ENCODE measurements at places on chromosomes 16 and 17.
A peak's percentile ranks its signal among the peaks of the same experiment; 100 is the strongest.

- no peak for DNase-seq
Observed at GRCh38 chr17:64500862-64501765, 4.3 kb upstream of the POLG2 start.

GRCh38 chr17:78117027-78117981 is 11.3 kb downstream of the TMC6 start:
- DNase-seq, result no peak

DNA sequence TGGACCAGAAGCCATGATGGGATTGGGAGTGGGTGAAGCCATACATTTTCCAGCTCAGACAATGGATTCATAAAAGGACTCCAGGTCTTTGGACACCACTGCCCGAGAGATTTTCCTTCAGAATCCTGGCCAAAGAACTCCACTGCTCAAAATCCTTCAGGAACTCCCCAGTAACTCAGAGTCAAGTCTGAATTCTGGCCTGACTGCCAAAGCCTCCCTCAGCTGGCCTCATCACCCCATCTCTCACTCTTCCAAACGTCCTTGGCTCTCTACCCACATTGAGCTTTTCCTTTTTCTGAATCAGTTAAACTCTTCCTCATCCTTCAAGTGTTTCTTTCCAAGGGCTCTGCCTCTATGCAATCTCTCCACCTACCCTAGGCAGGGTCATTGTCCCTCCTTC is 1.2 kb upstream of the SEPTIN1 start:
- DNase-seq, result no peak

DNA sequence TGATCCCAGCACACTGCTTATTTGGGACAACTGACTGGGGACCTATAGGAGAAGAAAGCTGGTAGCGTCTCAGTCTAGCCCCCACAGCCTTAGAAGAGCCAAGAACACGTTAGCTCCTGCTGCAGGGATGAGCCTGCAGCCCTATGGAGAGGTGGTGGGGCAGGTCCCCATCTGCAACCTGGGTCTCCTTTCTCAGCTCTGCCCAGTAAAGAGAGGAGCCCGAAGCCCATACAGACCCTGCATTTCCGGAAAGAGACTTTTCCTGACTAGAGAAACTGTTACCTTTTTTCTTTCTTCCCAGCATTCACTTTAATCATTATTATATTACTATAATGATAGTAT is 788 bp downstream of the METTL22 start:
- no peak for DNase-seq

DNA sequence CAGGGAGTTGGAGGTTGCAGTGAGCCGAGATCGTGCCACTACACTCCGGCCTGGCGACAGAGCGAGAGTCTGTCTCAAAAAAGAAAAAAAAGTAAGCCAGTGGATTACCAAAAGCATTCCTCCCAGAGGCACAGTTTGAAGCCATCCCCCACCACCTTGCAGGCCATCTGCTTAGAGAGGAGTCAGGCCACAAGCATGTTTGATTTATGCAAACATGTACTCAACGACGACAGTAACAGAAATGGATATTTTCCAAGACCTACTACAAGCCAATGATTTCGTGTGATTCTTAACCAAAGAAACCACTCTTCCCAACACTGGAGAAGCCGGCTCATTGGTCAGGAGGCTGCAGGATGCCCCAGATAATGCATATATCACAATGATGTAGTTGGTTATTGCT is 34.8 kb downstream of the MYH13 start:
- DNase-seq, result no peak

DNA sequence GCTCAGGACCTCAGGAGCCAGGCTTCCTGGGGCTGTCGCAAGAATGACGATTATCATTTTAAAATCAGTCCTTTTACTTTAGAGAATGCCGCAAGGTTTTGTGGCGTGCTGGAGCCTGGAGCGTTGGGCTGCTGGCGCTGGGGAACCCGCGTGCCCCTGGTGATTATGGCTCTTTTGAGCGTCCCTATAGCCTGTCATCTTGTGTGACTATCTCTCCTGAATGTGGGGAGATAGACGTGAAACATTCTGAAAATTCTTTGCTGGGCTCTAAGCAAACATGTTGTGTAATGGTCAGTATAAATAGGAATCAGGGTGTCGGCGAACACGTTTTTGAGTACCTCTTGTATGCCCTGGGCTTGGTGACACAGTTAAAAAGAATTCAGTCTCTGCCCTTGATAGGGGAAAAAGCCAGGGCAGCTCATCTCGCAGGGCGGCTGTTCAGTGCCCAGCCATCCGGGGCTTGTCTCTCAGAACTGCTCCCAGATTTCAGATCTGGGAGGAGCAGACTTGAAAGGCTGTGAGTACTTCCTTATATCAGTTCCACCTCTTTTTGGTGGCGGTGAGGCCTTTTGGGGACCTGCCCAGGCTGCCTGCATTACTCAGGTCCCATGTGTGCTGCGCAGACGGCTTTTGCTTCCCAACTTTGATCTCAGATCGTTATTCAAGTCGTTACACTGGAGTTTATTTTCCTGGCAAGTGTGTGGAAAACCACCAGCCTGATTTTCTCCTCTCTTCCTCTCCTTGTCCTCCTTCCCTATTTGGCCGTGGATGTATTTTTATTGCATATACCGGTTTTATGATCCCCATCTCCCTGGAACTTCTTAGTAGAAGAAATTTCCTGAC is 973 bp downstream of the SLC7A6 start:
- peak; percentile 37 for DNase-seq

- DNase-seq, result no peak
Observed at GRCh38 chr16:70561623-70562022, 38.0 kb downstream of the SF3B3 start.

- no peak for DNase-seq
Observed at GRCh38 chr17:9104370-9105041, 83.2 kb downstream of the NTN1 start.

- DNase-seq, result no peak
Observed at GRCh38 chr17:8956465-8956902, 9.0 kb downstream of the PIK3R5 start.

DNA sequence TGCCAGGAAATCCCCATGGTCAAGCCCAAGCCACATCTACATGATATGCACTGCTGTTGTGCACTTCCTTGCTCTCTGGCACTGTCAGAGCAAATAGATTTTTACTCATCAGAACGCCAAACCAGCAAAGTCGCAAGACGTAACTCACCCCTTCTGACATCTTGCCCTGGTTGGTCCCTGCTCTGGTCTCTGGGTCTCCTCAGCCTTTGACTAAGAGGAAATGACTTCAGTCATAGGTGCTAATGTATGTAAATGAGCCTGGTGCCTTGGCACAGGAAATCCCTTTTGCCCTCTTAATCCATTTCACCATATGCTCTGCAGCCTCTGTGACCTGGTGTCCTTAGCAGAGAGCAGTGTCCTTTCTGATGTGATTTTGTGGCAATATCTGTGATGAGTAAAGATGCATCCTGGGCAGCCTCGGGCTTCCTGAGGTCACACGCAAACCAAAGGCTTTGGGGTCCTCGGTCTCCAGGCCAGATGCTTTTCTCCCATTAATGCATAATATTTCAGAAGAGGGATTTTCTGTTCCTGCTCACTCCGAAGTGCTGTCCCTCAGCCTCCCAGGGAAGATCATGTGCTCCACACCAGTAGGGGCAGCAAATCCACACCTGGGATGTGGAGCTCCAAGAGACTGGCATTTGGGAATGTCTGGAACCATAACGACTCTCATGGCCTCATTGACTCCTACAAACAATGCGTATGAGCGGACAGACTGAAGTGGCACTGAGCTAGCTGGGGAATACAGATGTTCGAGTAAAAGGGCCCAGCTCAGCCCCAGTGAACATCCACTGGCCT is 66.9 kb downstream of the GP2 start:
- DNase-seq, result no peak

DNA sequence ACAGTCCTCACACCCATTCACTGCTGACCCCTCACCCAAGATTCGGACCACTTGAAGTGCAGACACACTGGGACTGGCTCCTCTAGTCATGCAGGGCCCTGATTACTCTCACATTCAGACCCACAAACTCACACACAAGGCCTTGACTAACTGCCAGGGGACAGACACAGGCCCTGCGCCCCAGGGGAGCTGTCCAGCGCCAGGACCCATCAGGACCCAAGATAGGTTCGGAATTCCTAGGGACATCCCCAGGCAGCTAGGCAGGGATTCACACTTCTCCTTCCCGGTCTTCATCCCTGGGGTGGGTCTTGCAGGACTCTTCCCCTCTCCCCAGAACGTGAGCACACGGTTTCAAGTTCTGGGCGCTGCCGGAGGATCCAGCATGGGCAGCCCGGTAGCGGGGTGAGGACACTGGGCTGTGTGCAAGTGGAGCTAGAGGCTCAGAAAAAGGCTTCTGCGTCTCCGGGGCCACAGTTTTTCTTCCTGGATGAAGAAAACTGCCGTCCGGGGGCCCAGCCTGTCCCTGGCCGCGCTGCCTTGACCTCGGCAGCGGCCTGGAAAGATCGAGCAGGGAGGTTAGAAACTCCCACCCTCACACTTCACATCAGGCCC is 1.6 kb downstream of the SEZ6 start:
- DNase-seq, result no peak

DNA sequence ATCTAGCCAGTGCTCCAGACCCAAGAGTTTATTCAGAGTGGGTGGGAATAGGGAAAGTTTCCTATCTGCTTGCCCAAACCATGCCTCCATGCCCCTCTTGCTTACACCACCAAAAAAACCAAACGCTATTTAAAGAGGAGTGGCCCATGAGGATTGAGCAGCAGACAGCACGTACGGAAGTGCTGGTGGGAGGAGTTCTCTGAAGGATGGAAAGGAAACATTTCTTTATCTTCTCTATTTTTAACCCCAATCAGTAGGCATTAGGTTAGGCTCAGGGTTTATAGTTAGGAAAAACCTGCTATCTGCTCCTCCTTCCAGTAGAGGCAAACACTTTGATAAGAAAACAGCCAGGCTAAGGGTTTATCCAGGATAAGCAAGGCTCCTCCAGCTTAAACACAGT is 235.3 kb downstream of the ZFHX3 start:
- DNase-seq, result no peak

DNA sequence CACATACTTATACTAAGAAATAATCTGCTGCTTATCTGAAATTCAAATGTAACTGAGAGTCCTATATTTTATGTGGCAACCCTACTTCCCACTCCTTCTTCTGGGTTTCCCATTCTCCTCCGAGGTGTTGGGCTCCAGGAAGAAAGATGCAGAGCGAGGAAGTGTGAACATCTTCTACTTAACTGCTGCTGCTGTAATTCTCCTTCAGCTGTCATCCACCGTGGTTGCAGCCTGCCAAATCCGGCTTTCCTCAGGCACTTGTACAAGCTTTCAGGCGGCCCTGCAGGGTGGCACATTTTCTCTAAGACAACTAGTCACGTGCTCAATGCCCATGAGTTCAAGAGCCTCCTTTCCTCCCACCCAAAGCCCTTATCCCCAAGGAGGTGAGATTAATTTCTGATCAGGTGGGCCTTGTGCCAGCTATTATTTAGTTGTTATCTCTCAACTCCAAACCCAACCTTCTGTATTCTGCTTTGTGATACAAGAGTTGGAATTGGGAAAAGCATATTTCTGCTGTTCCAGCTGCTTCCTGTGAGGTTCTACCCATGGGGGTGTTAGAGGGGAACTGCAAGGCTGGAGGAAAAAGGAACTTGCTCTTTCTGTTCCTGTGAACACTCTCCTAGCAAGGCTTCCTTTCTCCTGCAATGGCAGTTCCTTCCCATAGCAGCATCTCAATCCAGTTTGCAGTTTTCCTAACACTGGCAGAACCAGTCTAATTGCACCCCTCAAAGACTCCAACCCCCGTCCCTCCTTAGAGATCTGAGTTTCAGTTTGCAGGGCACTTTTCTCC is 67.6 kb upstream of the RBBP6 start:
- DNase-seq, result no peak

DNA sequence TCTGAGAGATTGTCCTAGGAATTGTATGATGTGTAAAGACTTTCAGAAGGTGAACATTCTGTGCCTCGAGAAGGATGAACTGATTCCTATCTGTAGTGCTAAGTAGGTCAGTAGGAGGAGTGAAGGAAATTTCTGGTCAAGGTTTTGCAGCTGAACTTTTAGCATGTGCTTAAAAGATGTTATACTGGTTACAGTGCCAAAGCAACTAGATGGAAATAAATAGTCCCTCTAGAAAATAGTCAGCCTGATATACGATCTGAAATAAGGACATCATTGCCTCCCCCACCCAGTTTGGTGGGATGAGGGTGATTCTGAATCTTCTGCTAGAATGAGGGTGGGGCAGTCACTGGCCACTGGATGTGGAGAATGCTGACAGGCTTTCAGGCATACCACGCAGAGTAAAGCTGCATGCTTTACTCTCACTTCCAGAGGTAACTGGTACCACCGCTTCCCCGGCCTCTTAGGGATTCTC is 57.2 kb upstream of the VPS4A start:
- DNase-seq, result no peak

DNA sequence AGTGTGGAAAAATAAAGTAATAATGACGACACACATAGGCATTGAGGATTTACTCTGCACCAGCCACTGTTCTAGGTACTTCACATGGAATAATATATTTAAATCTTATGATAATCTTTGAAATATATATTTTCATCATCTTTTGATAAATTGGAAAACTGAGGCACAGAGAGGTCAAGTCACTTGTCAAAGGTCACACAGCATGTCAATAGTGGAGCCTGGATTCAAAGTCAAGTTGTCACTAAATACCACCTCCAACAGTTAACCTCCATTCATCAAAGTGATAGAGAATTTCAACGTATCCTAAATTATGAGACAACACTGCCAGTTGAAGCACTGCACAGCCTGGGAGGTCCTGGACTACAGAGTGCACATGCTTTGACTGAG is 121.7 kb downstream of the IRX5 start:
- no peak for DNase-seq

DNA sequence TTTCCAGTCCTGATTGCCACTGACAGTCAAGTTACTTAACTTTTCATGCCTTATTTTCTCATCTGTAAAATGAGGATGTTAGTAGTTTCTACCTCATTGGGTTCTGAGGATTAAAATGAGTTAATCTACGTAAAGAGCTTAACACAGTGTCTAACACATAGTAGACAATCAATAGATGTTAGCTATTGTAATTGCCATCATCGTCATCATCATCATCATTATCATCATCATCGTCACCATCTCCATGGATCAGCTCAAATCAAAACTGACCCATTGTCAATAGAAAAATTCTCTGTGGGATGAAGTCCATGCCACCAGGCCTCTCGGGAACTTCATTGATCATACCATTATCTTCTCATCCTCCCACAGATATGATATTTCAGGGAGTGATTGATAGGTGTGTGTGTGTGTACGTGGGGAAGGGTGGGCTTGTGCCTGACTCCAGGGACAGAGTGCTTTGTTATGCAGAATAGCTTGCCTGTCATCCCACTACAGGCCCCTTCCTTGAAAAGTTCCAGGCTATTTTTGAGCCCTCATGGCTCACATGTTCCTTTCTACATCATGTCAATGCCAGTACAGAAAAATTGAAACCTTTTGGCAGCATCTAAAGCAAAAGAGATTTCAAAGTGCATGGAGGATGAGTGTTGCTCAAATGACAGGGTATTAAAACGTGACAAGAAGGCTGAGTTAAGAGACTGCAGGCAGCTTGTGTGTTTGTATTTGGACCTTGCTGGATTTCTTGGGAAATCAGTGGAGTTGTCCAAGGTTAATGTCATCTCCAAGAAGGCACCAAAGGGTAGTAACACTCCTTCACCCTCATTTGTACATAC is 133.9 kb downstream of the PRKCB start:
- DNase-seq, result no peak

All from effector CD8-positive, alpha-beta T cell (primary cell).